Stimulated activated CD8-positive, alpha-beta memory T cell treated with anti-CD3 and anti-CD28 coated beads, Interleukin-7, amount 100 ng/mL, for 1 hour (primary cell): ENCODE measurements at places on chromosomes 12 and 14.

DNA sequence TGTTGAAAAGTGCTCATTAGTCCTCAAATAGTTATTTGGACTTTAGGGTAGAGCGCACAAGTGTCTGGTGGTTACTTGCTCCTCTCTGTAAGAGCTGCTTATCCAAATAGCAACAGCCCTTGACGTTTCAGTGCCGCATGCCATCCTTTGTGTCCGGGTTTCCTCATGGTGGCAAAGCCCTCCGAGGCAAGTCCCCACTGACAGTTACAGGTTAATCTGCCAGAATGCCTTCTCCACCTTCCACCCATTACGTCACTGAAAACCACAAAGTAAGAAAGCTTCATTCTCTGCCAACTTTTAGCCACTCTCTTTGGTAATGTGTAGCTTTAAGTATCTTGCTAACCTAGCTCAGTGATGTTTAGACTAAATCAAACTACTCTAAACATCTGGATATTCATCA is 78.6 kb downstream of the POLR3B start:
- DNase-seq: no peak

DNA sequence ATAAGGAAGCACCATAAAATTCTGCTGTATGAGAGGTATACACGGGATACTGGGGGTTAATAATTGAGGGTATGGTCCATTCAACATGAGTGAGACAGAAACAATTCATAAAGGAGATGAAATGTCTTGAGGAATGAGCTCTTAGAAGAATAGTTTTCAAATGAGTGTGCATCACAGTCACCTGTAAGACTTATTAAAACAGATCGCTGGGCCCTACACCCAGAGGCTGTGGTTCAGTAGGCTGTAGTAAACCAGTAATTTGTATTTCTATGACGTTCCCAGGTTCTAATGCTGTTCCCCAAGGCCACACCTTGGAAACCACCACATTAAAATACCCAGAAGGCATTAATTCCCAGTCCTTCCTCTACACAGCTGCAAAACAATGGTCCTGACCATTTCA is 49.6 kb downstream of the CAND1 start:
- no peak for DNase-seq

DNA sequence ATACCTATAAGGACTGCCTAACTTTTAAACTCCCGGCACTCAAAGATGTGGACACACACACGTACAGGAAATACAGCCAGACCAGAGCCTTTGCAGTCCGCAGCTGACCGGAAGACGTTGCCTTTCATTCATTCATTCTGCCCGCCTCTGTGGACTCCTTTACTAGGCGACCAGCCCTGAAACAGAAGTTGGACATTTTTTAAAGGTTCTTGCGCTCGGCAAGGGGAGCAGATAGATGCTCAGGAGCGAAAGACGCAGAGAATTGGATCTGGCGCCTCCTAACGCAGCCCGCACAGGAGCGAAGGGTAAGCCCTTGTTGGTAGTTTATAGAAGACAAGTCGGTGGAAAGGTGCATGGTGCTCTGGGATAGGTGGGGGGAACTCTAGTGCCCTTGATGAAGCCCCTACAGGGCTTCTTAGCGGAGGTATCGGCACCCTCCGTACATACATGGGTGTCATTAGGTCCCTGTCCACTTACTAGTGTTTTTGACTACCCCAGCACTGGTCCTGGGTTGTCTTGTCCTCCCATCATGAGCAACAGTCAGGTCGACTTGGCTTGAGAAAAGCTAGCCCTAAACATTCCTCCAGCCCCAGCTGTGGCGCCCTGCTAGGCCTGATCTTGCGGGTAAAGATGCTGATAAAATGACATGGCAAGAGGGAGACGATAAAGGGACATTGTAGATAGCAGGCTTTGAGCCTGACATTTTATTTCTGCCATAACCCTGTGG is at the start of gene KDM2B:
TSS of gene KDM2B (minus strand) at position 65 of the 727 bp plus-strand sequence. CDS start 112 bp downstream, outside the sequence.
- no peak for DNase-seq

- DNase-seq: no peak
Observed at GRCh38 chr14:76995279-76996035, 33.1 kb downstream of the IRF2BPL start.

- no peak for DNase-seq
Observed at GRCh38 chr14:45201905-45202304, 51.1 kb downstream of the MIS18BP1 start.

GRCh38 chr14:61780125-61780524 is 17.9 kb downstream of the SNAPC1 start:
- DNase-seq: no peak

GRCh38 chr12:112752303-112752702 is 39.2 kb upstream of the RPH3A start:
- DNase-seq: no peak

- DNase-seq: no peak
Observed at GRCh38 chr12:93783832-93784231, 106.7 kb downstream of the CRADD start.

DNA sequence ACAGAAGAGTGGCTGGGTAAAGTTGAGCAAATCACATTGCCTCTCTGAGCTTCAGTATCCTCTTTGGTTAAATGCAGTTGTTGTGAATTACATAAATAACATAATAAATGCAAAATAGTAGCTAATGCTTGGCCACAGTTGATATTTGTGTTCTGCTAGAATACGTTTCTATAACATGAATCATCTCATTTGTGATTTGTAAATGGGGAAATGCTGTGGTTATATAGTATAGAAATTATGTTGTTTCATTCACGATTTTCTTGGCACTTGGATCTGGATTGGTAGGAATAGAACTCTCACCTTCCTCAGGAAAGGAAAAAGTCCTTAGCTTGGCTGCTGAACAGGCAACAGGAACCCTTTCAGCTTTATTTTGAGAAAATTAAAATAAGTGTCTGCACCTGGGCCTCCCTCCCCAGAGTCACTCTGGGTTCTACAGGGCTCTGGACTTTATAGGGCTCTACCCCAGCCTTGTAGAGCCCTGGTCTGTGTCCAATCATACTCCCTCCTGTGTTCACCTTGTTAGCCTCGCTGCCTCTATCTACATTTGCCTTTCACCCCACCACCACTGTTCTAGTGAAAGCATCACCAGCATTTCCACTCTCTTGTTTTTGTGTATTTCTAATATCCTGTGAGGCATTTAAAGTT is 107.7 kb upstream of the BCAT1 start:
- no peak for DNase-seq

- DNase-seq: no peak
Observed at GRCh38 chr14:20387576-20387975, 25.7 kb downstream of the TEP1 start.

GRCh38 chr14:99350751-99351150 is 78.8 kb upstream of the BCL11B start:
- DNase-seq: no peak

DNA sequence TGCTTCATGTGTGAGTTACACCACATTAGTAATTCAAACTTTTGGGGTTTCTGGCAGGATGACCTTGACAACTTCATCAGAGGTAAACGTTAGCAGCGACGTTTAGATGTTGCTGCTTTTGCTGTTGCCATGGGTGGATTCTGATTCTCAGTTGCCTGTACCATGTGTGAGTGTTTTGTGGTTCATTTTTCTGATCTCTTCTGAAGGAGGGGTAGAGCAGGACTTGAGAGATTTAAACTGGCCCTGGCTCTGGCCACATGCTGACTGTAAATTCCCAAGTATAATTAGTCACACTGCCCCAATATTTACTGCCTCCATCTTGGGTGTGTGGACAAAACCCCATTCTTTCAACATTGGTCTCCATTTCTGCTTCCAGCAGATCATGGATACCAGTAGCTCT is 110.4 kb downstream of the ETV6 start:
- no peak for DNase-seq

DNA sequence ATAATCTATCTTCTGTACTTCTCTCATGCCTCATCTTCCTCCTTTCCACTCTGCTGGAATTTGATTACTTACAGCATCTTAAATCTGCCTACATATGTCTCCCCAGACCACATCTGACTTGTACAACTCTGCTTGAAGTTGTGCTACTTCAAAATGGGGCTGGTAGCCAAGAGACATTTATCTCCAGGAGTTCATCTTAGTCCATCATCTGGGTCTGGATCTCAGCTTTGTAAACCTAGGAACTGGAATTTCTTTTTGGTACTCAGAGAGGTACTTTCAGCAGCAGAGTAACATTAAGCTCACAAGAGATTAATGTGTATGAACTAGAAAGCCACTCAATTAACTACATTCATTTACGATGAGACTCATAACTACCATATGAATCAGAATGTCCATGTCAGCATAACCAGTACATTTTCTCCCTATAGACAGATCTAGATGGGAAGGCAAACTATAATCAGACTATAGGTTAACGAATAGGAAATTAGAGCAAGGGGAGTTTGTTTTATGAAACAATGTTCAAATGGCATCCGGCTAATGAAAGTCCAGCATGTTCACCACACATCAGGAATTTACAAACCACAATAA is 178.8 kb downstream of the CEP128 start:
- no peak for DNase-seq

- no peak for DNase-seq
Observed at GRCh38 chr14:55699131-55700057, 119.4 kb downstream of the KTN1 start.

- no peak for DNase-seq
Observed at GRCh38 chr12:48019639-48020265, 15.5 kb upstream of the COL2A1 start.

DNA sequence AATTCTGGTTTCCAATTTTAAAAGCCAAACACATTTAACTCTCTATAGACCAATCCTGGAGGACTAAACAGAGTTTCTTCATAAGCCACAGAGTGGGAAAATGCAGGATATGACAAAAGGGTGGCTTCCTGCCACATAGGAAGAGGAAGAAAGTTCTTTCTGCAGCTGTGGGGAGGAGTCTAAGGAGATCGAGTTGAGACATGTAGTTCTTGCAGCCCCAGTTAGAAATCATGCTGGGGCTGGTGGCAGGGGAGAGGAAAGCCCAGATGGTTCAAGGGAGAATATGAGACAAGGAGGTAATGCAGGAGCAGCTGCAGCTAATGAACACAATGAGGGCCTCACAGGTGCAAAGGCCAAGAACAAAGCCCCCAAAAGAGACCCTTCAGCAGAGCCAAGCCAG is 85.0 kb upstream of the ARID2 start:
- DNase-seq: no peak

GRCh38 chr12:29961231-29961630 is 177.5 kb upstream of the TMTC1 start:
- DNase-seq: no peak

GRCh38 chr14:67416085-67416484 is 4.1 kb upstream of the PLEK2 start:
- no peak for DNase-seq

- no peak for DNase-seq
Observed at GRCh38 chr14:70643967-70644366, 2.3 kb downstream of the TTC9 start.
